ENCODE measurements at places on chromosomes 1 and 21. TPM values are rescaled to one million over a fixed set of nuclear protein-coding genes. Genes with fewer than 3 reads are reported as not detected.

MPZ gene
- 0.57 TPM for total RNA-seq

EPS8L3 gene
- not detected for total RNA-seq

LCE1A gene
- total RNA-seq, result not detected

VTCN1 gene
- total RNA-seq, result not detected

HAO2 gene
- total RNA-seq, result not detected

PROK1 gene
- not detected for total RNA-seq

CYP4A11 gene
- not detected for total RNA-seq

RXRG gene
- total RNA-seq, result 0.17 TPM

RAVER2 gene
- 10.3 TPM for total RNA-seq

DCST2 gene
- not detected for total RNA-seq

KRTAP19-1 gene
- total RNA-seq, result not detected

MFSD2A gene
- total RNA-seq, result 12.8 TPM

KCNK1 gene
- total RNA-seq, result 12.7 TPM

C1orf226 gene
- not detected for total RNA-seq

KRTAP27-1 gene
- not detected for total RNA-seq

IL22RA1 gene
- not detected for total RNA-seq

RNU1-1 gene
- 832 TPM for total RNA-seq

OPTC gene
- not detected for total RNA-seq

ALG14 gene
- 3.1 TPM for total RNA-seq

PPM1J gene
- 0.06 TPM for total RNA-seq

SH2D1B gene
- total RNA-seq, result 1.1 TPM

RUNX3 gene
- total RNA-seq, result 5.6 TPM

USH2A gene
- total RNA-seq, result not detected

LMX1A gene
- total RNA-seq, result not detected

NHLH1 gene
- total RNA-seq, result not detected

Measured in Daoy (cell line).